ENCODE measurements at places on chromosomes 6 and 20. TPM values are rescaled to one million over a fixed set of nuclear protein-coding genes. Genes with fewer than 3 reads are reported as not detected.

- peak; percentile 18 for DNase-seq
Measured at GRCh38 chr6:154197196-154197860, 158.3 kb downstream of the OPRM1 start.

DNA sequence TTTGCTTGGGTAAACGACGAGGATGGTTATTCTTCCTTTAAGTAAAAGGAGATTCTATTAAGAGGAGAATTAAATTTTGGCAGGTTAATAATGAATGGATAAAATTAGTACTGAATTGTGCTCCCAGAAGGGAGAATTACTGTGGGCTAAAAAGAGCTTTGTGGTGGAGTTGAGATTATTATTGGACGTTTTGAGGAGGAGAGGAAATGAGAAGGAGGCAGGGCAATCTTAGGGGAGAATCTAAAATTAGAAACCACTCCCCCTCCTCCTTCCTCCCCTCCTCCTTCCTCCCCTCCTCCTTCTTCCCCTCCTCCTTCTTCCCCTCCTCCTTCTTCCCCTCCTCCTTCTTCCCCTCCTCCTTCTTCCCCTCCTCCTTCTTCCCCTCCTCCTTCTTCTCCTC, 331.8 kb downstream of the PRL start:
- DNase-seq, result no peak

DNA sequence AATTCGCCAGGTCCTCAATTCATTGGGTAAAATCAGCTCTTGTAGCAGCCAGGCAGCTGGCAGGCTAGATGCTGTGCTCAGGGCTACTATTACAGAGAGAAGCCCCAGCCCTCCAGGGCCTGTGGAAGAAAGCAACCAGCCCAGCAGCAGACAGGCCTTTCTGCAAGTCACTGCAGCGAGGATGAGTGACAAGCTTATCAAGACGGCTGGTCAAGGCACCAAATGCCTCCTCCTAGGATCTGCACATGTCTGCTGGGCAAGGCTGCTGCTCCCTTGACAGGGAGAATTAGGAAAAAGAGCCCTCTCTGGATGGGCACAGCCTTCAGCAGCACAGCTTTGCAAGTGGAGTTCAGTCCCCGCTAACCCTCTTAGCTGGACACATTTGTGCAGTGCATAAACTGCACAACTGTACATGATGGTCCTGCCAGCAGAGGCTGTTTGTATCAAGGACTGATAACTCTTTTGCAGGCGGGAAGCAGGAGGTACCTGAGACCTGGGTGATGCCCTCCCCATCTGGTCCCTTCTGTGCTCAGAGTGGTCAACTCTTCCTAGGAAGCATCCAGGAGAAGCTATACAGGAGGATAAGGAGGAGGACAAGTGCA, 89.9 kb downstream of the CDC5L start:
- no peak for DNase-seq

GRCh38 chr6:134757911-134758361, 192.0 kb downstream of the ALDH8A1 start:
- DNase-seq, result peak; percentile 93

DNA sequence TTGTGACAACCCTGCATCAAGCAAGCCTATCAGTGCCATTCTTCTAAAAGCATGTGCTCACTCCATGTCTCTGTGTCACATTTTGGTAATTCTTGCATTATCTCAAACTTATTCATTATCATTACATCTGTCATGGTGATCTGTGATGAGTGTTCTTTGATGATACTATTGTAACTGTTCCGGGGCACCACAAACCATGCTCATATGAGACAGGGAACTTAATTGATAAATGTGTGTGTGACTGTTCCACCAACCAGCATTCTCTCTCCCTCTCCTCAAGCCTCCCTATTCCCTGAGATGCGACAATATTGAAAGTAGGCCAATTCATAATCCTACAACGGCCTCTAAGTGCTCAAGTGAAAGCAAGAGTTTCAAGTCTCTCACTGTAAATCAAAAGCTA, 4.0 kb downstream of the HUS1B start:
- DNase-seq, result no peak

The GCLC gene
- 30.0 TPM for total RNA-seq

The DEF6 gene
- total RNA-seq, result 0.99 TPM

The RAD21L1 gene
- not detected for total RNA-seq

Data from renal cortical epithelial cell (primary cell).